ENCODE measurements at places on chromosomes 5 and 9.

- DNase-seq: no peak
Observed at GRCh38 chr9:1115370-1115769, 65.2 kb downstream of the DMRT2 start.

DNA sequence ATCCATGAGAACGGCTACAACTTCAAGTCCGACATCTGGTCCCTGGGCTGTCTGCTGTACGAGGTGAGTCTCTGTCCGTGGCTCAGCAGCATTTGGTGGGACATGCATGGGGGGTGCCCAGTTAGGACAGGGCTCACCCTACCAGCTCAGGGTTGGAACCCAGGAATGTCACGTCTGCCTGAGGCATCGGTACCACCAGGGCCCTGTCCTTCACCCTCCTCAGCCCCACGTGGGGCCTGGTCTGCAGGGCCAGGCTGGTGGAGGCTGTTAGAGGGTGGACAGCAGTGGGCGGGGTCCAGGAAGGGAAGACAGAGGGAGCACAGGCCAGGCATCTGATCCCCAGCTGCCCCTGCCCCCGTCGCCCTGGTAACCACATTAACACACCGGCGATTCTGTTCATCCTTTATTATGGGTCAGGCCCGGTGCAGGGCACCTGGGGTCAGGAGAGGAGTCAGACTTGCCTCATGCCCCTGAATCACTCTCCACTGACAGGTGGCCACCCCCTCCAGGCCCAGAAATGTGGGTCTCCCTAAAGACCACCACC lies 75.6 kb downstream of the PSMB7 start:
- DNase-seq: no peak

GRCh38 chr9:21357479-21358460 lies 7.1 kb upstream of the IFNA6 start:
- no peak for DNase-seq

DNA sequence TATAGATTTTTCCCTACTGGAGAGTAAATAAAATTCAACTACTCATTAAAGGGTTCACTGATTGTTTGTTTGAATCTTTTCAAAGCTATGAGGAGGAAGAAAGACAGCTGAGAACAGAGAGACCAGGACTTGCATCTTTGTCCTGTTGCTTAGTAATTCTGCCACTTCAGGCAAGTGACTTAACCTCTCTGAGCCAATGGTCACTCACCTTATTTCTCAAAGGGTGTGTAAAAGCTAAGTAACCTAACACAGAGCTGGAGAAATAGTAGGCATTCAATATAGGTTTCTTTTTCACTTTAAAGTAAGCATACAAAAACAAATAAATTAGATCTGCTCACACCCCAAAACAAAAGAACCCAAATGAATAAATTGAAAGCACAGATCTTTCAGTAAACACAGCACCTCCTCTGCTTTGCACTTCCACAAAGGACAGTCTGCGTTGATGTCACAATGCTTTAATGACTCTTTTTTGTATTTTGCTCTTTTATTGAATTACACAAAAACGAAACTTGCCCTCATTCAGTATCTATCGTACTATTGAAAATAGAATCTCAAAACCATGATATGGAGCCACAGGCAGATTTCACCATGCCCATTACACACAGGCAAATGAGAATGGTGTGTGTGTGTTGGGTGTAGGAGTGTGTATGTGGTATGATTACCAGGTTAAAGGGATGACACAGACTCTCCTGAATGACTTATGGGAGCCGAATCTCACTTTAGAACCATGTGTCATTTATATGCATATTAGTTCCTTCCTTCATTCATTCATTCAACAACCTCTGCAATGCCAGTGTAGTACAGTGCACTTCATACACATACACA lies 166.0 kb downstream of the EBF1 start:
- no peak for DNase-seq

GRCh38 chr9:90025816-90026215 lies 421.0 kb downstream of the GADD45G start:
- DNase-seq: no peak

DNA sequence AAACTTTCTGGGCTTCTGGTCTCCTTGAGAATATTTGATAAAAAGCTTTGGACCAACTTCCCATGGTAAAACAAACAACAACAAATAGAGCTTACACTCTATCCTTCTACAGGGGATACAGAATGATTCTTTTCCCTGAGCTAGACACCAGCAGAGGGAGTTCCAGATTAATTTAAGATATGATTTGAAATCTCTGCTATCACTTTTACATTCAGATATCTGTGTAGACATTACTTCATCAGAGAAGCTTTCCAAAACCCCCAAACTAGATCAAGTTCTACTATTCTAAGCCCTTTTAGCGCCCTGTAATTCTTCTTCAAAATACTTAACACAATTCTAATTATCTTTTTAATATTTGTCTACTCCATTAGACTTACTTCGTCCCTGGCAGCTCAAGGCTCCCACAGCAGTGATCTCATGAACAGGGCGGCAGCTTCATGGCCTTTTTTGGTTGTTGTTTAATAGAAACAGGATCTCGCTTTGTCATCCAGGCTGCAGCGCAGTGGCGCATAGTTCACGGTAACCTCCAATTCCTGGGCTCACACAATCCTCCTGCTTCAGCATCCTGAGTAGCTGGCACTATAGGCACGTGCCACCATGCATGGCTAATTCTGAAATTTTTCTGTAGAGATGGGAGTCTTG lies 955 bp upstream of the GALNT12 start:
- DNase-seq: no peak

- peak; percentile 66 for DNase-seq
Observed at GRCh38 chr9:1837453-1838084, 177.6 kb upstream of the SMARCA2 start.

DNA sequence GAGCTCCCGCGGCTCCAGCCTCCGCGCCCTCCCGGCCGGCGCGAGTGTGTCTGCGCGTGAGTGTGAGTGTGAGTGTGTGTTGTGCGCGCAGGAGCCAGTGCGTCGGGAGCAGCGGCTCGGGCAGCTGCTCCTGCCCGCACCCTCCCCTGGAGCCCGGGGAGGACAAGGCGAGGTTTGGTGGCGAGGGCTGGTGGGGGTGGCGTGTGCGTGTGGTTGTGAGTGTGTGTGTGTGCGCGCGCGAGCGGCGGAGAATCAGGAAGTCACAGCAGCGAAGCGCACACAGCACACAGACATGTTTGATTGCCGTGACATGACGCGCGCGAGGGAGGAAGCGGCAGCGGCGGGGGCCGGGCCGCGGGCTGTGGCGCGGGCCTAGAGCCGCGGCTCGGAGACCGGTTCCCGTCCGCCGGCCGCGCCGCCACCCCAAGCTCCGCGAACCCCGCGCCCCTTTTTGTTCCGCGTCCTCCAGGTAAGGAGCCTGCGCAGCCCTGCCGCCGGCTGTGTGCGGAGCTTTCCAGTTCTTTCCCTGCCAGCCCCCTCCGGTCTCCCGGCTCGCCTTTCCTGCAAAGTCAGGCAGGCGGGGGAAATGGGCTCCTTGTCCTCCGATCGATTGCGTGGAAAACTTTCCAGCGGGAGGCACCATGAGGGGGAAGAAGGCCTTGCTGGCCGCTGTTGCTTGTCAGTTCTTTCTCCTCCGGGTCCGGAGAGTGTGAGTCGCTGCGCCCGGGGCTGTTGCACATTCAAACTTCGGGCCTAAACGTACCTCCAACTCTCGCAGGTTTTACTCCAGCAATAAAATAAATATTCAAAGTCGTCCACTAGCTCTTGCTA lies 2.4 kb downstream of the SMARCA2 start:
- peak; percentile 42 for DNase-seq

DNA sequence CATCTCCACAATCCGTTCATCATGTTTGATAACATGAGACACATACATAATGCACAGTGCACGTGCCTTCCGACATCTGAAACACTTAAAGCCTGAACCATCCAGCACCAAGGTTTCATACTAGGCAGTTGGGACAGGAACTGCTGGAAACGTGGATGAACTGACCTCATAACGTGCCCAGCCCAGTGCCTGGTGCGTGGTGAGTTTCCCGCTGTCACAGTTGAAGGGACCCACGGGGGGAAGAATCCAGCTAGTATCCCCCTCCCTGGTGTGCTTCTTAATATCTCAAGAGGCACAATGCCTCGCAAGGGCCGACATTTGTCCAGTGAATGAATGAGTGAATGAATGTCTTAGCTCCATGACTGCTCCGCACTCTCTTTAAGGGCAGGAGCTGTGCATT lies 23.2 kb downstream of the BARX1 start:
- no peak for DNase-seq

DNA sequence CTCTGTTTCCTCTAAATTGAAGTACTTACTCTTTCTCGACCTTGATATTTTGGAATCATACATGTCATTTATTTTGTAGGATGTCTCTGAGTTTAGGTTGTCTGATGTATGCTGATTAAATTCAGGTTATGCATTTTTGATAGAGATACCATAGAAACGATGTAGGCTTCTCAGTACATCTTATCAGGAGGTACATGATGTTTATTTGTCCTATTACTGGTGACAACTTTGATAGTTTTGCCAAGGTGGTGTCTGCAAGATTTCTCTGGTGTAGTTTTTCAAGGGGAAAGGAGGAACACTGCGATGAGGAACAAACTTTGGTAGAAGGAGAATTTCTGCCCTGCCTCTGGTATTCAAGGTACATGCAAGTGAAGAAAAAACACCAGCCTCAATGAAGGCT lies 29.9 kb downstream of the SUB1 start:
- no peak for DNase-seq

DNA sequence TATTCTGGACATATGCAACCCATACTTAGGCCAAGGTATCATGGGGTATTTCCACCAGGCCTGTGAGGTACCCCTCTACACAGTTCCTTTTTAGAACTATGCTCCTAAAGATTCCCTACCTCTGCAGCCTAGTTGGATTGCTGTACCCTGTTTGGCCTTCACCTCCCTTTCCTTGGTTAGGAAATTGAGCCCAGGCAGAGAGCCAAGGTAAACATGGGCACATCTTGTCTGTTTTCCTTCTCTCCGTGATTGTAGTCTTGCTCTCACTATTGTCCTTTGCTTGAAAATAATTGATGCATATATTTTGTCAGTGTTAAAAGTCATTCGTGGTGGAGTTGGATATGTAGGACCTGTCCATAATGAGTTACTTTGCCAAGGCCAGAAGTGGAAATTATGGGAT lies 26.7 kb downstream of the BDP1 start:
- no peak for DNase-seq
